ENCODE measurements at places on chromosomes 5 and 9.

DNA sequence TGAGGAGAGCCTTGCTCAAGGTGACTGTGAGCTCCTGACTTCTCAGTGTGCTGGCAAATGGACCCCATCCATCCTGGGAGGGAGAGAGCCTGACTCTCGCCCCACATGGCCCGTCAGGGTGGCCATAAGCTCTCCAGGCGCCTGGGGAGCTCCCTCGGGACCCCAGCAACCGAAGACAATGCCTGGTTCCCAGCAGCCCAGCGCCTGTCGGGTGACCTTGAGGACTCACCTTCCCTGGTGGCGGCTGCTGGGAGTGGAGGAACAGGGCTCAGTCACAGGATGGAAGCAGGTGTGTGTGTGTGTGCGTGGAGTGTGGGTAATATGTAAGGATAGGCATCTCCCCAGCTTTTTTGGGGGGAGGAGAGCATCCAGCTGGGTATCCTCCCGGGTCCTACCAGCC lies 190.3 kb downstream of the MELK start:
- DNase-seq, result no peak

GRCh38 chr5:72697622-72698021 lies 118.8 kb upstream of the TNPO1 start:
- DNase-seq, result no peak

GRCh38 chr5:180618829-180619562 lies 27.7 kb upstream of the SCGB3A1 start:
- DNase-seq, result peak; percentile 74

DNA sequence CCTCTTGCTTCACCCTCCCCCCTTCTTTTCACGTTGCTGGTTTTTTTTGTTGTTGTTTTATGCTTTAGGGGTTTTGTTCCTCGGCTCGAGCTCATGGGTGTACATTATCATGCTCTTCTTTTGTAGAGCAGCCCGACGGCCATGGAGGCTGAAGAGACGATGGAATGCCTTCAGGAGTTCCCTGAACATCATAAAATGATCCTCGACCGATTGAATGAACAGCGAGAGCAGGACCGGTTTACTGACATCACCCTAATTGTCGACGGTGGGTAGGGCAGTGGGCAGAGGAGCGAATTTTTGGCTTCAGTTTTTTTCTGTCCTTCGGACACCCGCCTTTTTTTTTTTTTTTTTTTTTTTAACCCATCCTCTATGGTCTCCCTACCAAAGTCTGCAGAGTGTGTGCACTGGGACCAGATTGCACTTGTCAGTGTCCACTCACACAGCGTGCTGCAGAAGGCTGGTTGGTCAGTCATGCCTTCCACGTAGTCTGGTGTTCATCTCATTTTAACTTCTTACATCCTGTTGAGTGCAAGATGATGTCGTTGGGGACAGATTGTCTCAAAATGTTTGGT lies 1.3 kb downstream of the ZNF131 start:
- peak; percentile 52 for DNase-seq

DNA sequence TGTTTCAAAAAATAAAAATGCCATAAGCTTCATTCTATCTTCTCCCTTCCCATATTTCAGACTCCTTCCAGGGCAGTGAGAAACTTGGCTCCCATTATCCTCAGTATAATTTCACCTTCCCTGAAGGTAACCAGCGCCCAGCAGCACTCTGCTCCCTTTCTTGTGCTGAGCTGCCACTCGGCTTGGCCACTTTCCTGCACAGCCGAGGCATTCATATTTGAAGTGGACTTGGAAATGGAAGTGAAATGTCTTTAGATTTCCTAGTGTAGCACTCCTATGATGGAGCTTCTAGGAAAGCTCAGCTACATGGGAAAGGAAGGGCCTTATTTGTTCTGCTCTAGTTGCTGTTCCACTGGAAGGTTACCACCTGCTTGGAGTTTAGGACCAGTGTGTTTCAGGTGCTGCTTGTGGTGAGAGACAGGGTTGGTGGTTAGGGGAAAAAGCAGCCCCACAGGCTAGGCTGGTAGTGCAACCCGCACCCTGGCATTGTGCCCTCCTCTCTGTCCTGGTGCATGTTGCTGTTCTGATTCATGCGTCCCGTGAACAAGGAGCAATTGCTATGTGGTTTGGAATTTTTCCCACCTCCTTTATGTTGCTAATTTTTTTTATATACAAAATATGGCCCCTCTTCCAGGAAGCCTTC lies 53.8 kb downstream of the RAD23B start:
- DNase-seq, result peak; percentile 73

- no peak for DNase-seq
Measured at GRCh38 chr5:179333796-179334761, 11.2 kb downstream of the ADAMTS2 start.

DNA sequence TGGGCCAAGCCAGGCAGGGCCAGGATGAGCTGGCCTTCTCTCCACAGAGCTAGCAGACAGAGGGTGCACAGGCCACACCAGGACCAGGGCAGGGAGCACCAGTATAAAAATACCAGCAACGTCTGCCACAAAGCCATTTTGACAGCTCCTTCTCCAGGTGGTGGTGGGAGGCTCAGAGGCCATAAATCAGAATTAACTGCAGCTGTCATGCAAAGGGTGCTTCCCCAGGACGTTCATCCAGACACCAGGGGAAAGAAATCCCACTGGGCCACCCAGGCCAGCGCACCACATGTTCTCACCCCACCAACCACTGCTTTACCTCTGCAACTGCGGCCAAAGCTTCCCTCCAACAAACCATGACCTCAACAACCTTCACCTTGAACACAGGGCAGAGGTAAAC lies 403.7 kb upstream of the TRPC7 start:
- DNase-seq, result no peak

DNA sequence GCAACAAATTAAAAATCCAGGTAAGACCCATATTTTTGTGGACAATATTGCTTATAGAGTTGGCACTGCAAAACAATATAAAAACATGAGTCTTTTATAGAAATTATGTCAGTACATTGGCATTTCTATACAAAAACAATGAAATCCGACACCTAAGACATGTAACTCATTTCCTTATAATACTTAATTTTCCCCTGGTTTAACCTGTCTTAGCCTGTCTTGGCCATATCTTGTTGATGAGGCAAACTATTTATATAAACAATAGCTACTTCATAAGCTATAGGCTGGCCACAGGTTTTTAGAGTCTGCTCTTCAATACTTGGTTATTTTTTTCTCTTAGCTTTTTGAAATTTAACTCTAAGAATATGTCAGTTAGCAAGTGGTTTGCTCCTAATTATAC lies 44.7 kb upstream of the IZUMO3 start:
- DNase-seq, result no peak

DNA sequence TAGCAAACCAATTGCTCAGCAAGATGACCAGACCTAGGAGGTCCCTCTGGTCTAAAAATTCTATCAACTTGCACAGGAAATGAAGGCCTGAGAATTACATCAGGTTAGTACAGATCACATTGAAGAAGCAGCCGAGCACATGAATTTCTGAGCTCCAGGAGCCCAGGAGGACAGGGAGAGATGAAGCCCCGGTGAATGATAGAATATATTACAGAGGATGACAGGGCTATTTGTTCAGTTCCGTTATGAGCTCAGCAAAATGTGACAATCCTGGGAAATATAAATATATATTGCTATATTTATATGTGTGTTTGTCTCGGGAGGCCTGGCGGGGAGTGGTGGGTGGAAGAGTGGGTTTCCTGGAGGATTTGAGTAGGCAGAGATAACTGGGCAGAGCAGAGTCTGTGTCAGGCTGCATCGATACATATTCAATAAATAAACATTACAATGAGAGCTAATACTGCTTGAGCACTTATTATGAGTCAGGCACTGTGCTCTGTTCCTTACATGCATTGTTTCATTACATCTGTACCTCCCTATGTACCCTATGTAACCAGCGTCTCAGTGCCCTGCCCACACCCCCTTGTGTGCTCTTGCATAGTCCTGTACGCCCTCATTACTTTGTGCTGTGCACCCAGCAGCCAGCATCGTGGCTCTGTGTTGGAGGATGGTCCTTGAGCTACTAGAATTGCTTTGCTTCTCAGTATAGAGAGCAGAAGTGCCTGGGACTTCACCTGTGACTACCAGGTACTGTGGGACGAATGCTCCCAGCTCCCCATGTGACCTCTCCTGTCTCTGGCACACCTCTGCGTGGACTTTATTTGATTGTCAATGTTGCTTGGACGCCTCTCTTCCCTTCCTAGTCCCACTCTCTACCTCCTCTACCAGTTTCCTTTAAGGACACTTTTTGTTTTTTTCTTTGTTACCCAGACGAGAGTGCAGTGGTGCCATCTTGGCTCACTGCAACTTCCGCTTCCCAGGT lies 58.1 kb upstream of the KLF9 start:
- DNase-seq, result no peak

DNA sequence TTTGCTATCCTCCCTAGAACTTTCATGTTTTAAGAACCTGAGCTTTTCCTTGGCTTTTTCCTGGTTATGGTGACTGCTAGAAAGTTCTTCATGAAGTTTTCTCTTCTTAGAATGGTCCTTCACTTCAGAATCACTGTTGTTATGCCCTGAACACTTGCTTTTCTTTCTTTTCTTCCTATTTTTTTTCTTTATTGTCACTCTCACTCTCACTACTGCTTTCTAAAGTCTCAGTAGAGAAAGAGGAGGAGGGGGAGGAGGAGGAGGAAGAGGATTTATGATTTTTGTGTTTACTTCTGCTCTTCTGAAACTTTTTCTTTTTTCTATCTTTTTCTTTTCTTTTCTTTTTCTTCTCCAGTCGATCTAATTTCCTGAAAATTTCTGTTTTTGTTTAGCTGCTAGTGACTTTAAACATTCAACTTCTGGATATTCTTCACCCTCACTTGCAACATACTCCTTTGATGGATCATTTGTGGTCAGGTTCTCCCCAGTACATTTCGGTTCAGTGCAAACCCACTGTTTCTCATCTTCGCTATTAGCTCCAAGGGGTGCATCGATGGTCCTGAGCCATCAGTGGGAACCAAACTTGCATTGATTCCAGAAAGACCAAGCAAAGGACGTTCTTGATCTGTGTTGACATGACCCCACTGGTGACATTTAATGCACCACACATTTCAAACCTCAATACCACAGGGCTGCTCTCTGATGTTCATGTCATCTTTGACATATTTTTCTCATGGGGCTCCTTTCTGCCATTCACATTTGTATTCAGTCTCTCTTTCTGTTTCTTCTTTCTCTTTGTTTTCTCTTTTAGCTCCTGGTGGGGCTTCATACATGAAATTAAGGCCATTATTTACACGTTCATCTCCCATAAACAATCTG lies 81.6 kb upstream of the HAND1 start:
- no peak for DNase-seq

- no peak for DNase-seq
Measured at GRCh38 chr5:94810281-94810680, 191.8 kb downstream of the SLF1 start.

DNA sequence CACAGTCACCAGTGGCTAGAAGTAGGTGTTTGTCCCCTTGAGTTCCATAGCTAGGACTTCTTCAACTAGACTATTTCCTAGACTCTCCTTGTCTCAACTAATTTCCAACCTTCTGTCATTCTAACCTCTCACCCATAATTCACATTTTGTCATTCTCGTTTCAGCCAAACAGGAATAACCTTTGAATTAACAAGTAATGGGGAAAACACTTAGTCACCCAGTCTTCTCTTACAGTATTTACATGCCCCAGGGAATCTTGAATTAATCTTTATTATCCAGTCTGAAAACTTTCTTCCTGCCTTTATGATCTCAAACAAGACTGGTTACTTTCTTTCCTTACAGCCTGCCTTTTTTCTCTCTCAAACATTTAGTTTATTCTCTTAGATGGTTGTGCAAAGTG lies 63.3 kb upstream of the RUSC2 start:
- DNase-seq, result no peak

DNA sequence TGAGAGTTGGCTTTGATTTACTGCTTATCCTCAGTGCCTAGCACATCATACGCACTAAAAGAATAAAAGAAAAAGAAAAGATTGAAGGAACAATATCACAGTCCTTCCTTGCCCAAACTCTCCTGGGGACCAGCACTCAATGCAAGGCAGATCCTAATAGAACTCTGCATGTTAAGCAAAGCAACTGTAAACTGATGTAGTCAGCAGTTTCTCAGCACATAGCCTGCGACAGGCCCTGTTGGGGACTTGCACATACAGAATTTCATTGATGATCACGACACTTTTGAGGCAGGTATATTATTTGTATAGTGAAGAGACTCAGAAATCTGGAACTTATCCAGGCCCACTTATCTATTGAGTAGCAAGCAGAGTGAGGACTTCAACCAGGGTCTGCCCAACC lies 15.4 kb downstream of the NIPAL4 start:
- DNase-seq, result no peak

DNA sequence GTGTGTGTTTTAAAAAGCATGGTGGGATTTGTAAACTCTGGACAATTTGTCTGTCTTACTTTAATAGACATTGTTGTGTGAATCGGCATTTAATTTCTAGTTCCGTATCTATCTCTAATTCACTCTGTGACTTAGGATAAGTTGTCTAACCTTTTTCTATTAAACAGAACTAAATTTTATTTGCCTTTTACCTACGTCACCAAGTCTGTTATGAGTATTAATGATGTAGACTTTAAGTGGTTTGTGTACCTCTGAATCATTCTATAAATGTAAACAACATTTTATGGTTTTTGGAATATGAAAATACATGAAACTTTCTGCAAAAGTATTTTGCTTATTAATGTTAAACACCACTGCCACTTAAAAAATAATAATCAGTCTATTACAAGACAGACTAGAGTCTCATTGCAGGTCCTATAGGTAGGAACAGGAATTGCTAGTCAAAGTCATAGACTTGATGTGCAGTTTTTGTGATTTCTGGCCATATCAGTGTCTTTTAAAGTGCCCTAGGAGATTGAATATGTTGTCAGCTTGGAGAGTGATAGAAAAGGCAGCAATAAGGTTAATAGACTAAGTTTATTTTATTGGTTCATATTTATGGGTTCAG lies 5.6 kb downstream of the RBM27 start:
- DNase-seq, result no peak

DNA sequence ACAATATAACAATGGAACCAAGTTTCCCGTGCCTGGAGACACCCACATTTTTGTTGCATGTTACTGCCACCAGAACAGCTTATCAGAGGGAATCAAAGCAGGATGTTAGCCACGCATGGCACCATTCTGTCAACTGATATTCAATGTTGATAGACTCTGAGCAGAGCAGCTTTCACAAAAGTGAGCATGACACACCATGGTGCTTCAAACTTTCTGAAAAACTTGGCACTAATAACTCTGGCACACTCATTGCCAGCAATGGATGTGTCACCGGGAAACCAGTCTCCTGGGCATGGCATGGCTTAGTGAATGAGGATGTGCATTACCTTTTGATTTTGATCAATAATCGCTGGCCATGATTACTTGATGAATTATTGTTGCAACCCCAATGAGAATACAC lies 19.7 kb downstream of the NIPSNAP3B start:
- no peak for DNase-seq

DNA sequence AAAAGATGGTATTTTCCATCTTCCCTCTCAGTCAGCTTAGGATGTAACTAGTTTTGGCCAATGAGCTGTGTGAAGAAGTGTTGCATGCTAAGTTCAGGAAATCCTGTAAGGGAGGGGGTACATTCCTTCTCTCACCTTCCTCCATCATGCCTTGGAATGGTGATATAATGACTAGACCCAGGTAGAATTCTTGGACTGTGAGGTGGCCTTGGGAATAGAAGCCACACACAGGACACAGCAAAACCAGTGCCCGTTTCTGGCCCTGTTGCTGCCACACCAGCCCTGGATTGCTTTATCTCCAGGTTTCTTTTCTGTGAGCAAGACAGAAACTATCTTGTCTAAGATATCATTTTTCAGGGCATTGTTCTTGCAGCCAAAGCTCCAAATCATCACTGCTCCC lies 10.5 kb upstream of the ZNF354A start:
- DNase-seq, result no peak

GRCh38 chr9:93730217-93730616 lies 153.8 kb downstream of the PHF2 start:
- no peak for DNase-seq

Measured in AG20443 (cell line).